LHCN-M2 (cell line): ENCODE measurements at places on chromosomes 2 and 18. TPM values are rescaled to one million over a fixed set of nuclear protein-coding genes. Genes with fewer than 3 reads are reported as not detected.
A peak's percentile ranks its signal among the peaks of the same experiment; 100 is the strongest.

DNA sequence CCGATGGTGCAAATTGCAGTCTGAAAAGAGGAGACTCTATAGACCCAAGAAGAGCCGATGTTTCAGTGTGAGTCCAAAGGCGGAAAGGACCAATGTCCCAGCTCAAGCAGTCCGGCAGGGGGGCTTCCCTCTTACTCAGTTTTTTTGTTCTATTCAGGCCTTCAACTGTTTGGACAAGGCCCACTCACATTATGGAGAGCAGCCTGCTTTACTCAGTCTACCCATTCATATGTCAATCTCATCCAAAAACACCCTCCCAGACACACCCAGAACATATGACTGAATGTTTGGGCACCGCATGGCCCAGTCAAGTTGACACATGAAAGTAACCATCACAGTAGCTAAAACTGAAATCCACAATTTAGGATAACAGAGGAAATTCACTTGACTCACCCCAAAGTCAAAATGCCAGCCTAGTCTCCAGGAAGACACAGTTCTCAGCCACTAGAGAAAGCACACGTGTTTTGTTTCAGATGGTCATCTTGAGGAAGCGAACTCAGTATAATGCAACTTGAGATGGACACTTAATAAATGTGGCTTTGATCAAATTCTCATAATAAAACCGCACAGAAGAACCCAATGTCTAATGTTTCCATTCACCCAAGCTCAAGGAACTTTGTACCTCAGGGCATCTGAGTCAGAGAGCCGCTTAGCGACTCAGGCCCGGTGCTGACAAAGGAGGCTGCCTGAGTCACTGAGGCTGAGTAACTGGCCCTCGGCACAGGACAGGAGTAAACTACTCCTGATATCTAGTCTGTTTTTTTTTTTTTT is 2.4 kb downstream of the FHL2 start:
- DNase-seq: peak; percentile 99

GRCh38 chr2:164896634-164897355 is 55.2 kb upstream of the COBLL1 start:
- DNase-seq: peak; percentile 70

GRCh38 chr2:100981011-100981410 is 21.1 kb upstream of the RPL31 start:
- DNase-seq: no peak

DNA sequence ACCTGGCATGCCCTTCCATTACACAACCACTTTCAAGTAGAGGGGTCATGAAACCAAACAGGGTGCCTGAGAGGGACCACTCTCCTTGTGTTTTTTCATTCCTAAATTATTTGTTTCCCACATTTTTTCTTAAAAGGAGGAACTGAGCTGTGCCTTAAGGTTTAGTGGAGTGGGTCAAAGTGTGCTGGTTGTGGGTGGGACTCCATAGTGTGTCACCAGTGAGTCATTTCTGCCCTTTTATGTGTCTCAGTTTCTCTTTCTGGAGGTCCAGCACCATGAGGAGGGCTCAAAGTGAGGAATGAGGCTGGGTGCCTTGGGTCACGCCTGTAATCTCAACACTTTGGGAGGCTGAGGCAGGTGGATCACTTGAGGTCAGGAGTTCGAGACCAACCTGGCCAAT is 37.8 kb downstream of the COMMD1 start:
- no peak for DNase-seq

TMEM198 gene
- 4.2 and 4.4 TPM in 2 replicates for total RNA-seq

PARD6G gene
- total RNA-seq: 1.6 and 2.8 TPM in 2 replicates

DNA sequence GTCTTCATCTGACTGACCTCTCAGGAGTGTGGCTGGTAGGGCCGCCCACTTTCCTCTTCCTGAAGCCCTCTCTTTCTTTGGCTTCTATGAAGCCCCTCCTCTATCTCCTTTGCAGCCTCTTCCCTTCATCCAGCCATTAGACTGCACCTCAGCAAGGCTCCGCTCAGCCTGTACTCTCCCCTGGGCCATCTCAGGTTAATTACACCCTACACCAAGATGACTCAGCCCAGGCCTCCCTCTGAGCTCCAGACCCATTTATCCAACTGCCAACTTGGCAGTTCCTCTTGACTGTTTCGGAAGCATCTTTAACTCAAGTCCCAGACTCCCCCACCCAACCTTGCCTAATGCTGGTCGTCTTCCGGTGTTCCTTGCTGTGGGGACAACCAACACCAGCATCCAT is 5.8 kb upstream of the WNT6 start:
- DNase-seq: peak; percentile 23

TWIST2 gene
- 26.2 and 28.5 TPM in 2 replicates for total RNA-seq

- DNase-seq: no peak
These were observed 239.2 kb upstream of the KCNJ3 start for GRCh38 chr2:154459286-154459685.

DNA sequence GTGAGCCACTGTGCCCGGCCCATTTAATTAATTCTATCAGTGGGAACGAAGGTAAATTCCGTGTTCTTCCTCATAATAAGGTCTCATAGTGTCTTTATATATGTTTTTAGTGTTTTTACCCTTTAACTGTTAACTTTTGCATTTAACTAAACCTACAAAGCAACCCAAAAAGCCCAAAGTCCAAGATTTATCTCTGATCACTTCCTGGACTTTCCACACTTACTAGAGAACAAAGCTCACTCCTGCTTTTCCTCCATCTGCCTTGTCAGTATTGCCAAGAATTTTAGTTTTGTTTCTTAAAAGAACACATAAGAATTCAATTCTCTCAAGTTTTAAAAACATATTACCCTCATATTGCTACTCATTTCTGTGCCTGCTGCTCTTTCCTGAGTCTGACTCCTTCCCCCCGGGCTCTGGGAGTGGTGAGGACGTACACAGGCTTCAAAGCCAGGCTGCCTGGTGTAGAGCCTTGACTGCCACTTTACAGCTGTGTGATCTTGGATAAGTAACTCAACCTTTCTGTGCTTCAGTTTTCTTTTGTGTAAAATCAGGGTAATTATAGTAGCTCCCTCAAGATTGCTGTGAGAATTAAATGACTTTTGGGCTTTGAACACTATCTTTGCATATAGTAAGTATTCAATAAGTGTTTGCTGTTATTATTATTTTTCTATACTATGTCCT is 24.9 kb upstream of the GPR155 start:
- no peak for DNase-seq

DNA sequence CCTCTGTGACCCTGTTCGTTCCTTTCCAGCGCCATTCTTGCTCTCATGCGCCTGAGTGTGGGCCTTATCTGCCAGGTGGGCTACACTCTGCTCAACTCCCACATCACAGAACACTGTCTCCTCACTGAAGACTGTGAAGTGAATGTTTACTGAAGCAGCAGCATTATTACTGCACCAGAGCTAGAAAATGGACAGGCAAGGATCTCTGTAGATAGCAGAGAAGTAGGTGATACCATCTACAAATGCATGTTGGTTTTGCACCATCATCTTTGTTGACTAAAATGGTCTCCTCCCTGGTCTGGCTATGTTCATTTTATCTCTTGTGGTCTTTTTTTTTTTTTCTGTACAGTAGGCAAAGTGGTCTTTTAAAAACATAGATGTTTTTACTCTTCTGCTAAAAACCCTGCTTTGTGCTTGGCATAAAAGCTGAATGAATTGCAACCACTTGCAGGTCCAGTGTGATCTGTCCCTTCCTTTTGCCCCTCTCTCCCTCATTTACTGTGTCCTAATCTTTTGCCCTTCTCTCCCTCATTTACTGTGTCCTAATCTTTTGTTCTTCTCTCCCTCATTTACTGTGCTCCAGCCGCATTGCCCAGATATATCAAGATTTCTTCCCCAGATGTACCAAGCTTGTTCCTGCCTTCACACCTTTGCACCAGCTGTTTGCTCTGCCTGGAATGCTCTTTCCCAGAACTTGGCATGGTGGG is 35.4 kb downstream of the BABAM2 start:
- no peak for DNase-seq

GRCh38 chr18:37471637-37472036 is 94.0 kb downstream of the CELF4 start:
- DNase-seq: no peak

DNA sequence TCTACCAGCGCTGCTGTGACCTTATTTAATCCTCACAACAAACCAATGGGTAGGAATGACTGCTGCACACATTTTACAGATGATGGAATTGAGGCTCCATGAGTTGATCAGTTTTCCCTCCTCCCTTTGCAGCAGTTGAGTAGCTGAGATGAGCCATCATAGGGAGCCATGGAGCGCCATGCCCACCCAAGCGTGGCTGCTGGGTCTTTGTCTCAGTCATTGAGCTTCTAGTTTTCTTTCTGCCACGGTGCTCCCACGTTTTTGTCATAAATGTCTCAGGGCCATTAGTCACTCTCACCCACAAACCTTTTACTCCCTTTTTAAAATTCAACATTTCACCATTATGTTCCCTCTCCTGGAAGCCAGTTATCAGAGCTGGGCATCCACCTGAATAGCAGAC is 45.8 kb downstream of the TMEM17 start:
- DNase-seq: no peak

DNA sequence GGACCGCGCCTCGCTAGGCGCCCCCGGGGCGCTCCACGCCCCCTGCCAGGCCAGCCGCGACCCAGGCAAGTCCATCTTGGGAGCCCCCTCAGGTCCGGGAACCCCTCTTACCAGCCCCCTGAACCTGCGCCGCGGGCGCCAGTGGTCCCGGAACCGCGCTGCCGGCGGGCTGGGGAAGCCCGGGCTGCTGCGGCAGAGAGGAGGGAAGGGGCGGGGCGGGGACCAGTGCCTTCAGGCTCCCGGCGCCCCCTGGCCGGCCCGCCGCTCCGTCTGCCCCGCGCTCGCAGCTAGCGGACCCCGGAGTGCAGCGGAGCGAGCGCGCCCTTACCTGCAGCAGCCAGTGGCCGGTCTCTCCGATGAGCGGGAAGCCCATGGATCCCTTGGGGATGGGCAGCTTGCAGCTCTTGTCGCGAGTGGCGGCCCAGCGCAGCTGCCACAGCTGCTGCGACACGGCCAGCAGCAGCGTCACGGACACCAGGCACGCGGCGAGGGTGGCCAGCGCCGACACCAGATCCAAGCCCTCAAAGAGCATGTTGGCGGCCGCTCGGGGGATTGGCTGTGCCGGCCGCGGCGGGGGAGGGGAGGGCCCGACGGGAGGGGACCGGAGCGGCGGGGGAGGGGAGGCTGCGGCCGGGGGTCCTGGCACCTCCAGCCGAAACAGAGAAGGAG is at the start of gene CYP26B1:
TSS of gene CYP26B1 (minus strand) at position 560 of the 669 bp plus-strand sequence. CDS start at position 532, 28 bp downstream.
- DNase-seq: no peak

DNA sequence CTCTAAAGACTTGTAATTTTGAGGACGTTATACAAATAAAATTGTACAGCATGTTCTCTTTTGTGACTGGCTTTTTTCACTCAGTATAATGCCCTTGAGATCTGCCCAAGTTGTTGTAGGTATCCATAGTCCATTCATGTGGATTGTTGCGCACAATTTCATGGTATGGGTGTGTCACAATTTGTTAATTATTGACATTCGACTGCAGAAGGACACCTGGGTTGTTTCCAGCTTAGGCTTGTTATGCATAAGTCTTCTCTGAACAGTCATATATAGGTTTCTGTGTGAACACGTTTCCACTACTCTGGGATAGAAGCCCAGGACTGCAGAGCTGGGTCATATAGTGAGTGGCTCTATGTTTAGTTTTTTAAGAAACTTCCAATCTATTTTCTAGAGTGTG is 800.8 kb upstream of the SALL3 start:
- DNase-seq: no peak

GKN2 gene
- not detected in 2 replicates for total RNA-seq

GRCh38 chr2:30213326-30213725 is 18.0 kb upstream of the LBH start:
- no peak for DNase-seq

EPB41L3 gene
- under 0.01 TPM in 1 of 2 replicates, not detected in the other for total RNA-seq

DNA sequence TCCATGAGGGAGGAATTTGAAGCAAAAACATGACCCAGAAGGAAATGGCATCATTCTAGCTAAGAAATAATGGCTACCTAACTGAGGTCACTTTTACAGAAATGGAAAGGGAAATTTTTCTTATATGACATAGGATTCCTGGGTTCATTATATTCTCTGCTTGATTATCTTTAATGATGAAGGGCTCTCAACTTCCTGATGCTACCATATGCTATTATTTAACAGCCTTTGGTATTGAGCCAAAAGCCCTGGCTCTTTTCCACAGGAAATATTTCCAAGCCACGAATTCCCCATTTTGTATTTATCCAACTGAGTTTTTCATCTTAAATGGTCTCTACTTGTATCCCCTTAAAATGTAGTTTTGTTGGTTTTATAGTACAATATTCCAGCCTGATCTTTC is 63.2 kb upstream of the NPAS2 start:
- no peak for DNase-seq

GRCh38 chr2:10271509-10271908 is 31.2 kb upstream of the HPCAL1 start:
- no peak for DNase-seq

RAMP1 gene
- 13.5 and 14.2 TPM in 2 replicates for total RNA-seq

DNA sequence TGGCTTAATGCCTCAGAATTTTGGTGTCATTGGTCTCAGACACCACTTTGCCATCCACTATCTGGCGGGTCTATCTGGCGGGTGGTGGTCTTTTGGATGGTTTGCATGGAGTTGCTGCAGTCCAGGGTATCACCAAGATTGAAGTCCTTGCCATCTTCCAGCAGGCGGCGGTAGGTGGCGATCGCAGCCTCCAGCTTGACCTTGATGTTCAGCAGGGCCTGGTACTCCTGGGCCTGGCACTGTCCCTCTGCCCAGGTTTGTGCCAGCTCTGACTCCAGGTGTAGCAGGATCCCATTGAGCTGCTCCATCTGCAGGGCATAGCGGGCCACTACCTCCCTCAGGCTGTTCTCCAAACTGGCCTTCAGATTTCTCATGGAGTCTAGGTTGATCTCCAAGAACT is 188.2 kb downstream of the MEMO1 start:
- DNase-seq: no peak

- no peak for DNase-seq
These were observed 56.6 kb upstream of the TLK1 start for GRCh38 chr2:171217330-171217729.

DNA sequence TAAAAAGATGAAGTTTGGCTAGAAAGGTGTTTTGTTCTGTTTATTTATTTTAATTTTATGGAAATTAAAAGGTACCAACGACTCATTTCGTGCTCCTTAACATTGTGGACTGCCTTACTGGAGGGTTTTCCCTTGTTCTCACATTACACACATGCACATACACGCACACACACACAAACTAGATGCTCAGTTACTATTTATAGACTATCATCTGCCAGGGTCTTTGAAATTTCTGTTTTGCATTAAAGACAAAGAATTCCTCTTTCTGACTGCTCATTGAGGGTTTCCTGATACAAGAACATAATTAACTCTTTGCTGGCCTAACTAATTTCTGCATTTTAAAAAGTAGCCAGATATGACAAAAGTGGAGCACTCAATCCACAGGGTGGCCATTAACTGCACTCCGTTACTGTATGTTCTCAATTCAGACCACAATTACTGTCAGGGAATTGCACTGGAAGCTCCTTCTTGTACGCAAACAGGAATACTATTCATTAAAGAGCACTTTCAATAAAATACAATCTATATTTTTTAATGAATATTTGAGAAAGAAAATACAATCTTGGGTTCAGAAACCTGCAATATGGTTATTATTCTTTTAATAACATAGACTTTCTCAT is 366.9 kb upstream of the GALNT5 start:
- no peak for DNase-seq

LIPG gene
- 0.11 and 0.19 TPM in 2 replicates for total RNA-seq
